ENCODE measurements at places on chromosomes 1 and 21. TPM values are rescaled to one million over a fixed set of nuclear protein-coding genes. Genes with fewer than 3 reads are reported as not detected.

GRCh38 chr1:37128091-37128490, 93.8 kb upstream of the GRIK3 start:
- no peak for DNase-seq

- no peak for DNase-seq
These were observed 22.9 kb downstream of the CBR1 start for GRCh38 chr21:36092681-36093080.

- DNase-seq: no peak
These were observed 7.6 kb downstream of the DNMT3L start for GRCh38 chr21:44253832-44254710.

DNA sequence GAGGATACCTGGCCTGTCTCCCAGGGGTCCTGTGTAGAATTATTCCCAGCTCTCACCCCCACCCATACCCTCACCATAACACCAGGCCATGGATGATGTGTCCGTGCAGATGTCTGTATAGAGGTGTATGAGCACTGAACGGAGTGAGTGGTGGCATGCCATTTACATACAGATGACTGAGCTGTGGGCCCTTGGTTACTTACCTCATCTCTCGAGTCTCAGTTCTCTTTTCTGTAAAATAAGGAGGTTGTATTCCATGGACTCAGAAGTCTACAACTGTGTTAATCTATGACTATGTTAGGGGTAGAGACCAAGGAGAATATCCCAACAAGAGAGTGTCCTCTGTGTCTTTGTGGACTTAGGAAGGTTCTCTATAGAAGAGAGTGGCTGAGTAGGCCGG, 65.6 kb upstream of the CD1D start:
- no peak for DNase-seq

DNA sequence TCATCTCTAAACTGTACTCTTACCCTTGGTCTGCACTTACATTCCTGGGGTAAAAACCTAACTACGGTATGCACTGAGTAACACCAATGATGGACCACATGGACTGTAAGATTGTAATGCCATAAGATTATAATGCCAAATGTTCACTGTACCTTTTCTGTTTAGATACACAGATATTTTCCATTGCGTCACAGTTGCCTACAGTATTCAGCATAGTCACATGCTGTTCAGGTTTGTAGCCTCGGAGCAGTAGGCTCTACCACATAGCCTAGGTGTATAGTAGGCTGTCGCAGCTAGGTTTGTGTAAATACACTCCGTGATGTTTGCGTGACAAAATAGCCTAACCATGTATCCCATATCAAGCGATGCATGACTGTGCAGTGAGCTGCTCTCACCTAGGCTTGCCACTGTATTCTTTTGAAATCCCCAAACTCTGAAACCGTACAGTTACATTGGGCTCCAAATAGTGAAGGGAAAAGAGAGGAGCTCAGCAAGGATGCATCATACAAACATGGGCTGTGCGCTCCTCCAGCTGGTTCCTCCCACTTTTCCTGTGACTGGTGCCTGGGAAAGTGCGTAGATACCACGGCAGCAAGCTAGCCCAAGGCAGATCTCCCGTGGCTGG, 35.2 kb downstream of the CFAP57 start:
- no peak for DNase-seq

DNA sequence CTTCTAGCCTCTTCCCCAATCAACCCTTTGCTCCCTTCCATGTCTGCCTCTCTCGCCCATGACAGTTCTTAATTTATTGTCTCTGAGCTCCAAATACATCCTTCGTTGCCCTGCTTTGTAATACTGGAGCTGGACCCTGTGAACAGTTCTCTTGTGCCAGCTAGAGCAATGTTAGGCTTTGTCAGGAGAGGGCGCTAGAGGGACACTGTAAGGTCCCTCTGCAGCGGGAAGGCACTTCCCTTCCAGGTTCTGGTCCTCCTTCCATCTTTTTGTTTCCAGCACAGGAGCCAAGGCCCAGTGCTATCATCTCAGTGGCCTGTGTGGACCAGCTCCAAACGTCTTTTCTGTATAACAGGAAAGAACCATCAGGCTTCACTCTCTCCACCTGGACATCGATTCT, 95.9 kb downstream of the PTPRU start:
- DNase-seq: peak; percentile 49

DNA sequence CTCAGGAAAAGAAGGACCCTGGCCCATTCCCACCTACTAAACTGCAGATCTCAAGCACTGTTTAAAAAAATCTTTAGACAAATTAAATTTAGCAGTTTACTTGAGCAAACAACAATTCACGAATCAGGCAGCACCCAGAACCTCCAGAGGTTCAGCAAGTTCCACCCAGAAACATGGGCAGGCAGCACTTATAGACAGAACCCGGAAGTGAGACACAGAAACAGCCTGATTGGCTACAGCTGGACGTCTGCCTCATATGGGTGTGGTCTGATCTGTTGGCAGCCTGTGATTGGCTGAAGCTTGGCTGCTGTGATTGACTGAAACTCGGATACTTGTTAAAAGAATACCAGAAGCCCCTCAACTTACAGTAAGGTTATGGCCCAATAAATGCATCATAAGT, 34.7 kb upstream of the COL6A2 start:
- DNase-seq: peak; percentile 6

- no peak for DNase-seq
These were observed 196.4 kb downstream of the KAZN start for GRCh38 chr1:14794906-14795305.

DNA sequence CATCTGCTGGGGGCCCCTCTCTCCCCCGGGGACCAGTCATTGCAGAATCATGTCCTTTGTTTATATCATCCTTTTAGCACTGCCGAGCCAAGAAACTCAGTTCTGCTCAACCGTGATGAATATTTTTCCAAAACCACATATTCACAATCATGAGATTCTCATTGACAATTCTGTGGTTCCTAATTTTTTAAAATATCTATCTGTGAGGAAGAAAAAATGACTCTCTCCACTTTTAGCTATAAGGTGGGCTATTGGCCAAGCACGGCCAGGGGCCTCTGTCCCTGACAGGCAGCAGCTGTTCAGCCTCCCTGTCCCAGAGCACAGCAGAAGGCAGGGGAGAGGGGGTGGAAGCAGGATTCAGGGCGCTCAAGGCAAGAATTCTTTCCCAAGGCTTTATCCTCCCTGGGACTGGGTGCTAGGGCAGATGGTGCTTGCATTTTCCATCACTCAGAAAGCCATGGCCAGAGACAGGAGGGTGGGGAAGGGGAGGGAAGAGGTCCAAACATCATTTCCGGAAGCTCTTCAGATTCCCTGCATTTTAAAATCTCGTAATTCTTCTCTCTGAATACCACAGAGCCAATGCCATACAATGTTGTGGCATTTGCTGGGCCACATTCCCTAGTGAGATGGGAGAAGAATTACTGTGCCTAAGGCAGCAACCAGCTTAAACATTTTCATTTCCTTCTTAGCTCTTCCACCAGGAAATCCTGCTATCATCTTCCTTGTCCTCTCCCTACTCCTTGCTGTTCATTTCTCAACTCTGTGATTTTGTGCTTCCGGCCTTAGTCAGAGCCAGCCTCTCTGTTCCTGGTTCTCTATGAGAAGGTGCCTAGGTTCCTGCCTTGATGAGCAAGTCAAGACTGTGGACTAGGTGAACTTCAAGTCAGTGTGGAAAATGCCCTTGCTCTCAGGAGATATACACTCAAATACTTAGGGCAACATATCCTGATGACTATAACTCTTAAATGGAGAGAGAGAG, 60.3 kb downstream of the KCNJ6 start:
- no peak for DNase-seq

- no peak for DNase-seq
These were observed 14.8 kb upstream of the KCNE2 start for GRCh38 chr21:34348890-34349519.

DNA sequence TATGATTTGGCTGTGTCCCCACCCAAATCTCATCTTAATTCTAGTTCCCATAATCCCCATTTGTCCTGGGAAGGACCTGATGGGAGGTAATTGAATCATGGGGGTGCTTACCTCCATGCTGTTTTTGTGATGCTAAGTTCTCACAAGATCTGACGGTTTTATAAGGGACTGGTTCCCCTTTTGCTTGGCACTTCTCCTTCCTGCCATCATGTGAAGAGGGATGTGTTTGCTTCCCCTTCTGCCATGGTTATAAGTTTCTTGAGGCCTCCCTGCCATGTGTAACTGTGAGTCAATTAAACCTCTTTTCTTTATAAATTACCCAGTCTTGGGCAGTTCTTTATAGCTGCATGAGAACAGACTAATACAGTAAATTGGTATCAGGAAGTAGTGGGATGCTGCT, 114.1 kb downstream of the ZNF648 start:
- DNase-seq: no peak

GRCh38 chr1:230407351-230407750, 18.8 kb downstream of the PGBD5 start:
- peak; percentile 74 for DNase-seq

GRCh38 chr1:221693087-221693486, 48.8 kb downstream of the DUSP10 start:
- no peak for DNase-seq

- no peak for DNase-seq
These were observed 196.3 kb downstream of the SDCCAG8 start for GRCh38 chr1:243452092-243452491.

DNA sequence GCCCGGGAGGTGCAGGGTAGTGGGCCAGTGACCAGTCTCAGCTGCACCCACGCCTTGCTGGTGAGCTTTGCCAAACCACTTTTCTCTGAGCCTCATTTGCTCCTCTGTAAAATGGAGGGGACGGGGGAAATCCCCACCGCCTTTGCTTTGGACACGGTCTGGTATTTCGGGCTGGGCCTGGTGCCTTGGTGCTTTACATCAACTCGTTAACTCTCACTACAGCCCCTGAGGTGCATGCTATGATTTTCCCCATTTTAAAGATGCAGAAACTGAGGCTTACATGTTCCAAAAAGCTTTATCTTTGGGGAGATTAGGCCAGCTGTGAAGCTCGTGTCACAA, 116.1 kb upstream of the RUNX3 start:
- DNase-seq: no peak

GRCh38 chr1:55519937-55520683, 304.9 kb upstream of the USP24 start:
- DNase-seq: no peak

DNA sequence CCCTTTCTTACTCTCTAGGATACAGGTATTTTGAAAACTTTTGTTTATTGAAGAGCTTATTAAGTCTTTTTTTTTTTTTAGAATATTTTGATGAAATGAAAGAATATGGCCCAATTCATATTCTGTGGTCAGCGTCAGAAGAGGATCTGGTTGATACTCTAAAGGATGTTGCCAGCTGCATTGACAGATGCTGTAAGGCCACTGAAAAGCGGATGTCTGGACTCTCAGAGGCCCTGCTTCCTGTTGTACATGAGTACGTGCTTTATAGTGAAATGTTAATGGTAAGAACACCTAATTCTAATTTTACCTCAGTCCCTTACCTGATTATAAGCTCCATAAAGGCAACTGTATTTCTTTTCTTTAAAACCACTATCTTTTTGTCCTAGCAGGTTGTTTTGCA, 37.1 kb downstream of the SNX7 start:
- no peak for DNase-seq

DNA sequence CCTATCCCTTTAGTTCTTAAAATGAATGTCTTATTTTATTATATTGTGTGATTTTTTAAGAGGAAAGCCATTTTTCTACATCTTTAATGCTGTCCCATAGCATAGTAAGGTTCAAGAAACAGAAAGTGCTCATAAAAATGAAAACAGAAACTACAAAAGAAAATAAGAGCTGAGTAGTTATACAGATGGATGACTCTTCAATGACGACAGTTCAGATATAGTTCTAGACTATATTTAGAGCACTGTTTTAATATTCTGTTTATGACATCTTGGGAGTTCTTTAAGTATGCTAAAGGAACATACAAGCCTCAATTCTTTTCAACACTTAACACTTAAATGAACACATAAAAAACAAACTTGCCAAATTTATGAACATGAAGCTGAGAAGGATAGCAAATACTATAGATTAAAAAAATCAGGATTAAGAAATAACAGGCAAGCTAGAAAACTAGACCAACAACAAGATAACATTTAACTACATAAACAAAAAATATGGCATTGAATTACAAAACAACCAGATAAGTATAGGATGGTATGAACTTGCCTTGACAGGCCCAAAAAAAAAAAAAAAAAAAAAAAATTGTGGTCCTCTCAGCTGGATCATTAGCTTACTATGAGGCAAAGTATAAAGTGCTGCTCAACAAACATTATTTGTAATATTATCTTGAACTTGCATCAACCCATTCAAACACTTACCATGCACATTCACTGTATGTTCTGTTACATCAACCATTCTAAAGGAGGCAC, 87.9 kb downstream of the ZZZ3 start:
- no peak for DNase-seq

DNA sequence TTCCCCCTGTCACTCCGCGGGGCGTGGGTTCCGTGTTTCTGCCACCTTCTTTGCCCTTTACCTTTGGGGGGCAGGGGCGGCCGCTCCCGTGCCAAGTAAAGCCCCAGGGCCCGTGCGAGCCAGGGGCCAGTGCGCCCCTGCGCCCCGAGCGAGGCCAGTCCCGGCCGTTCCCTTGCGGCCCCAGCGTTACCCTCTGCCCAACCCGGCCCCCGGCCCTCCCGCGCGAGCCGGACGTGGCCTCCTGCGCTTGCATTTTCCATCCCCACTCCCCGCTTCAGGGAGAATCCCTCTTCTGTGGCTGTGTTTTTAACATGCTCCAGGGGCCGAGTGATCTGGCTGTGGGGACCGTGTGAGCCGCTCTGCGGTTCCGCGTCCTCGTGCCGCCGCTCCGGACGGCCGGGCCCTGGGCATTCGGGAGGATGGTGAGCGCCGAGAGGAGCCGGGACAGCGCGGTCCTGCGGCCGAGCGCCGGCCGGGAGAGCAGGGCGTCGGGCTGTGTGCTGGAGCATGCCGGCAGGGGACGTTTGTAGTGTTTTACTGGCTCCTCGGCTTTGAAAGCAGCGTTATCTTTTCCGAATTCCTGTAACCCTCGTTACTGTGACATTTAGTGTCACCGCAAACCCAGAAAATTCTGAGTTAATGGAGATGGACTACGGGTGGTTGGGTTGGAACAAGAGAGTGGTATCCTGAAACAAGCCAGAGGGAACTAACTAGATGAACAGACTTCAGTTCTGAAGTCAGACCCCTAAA, 1.0 kb downstream of the GALNT2 start:
- DNase-seq: peak; percentile 67

DNA sequence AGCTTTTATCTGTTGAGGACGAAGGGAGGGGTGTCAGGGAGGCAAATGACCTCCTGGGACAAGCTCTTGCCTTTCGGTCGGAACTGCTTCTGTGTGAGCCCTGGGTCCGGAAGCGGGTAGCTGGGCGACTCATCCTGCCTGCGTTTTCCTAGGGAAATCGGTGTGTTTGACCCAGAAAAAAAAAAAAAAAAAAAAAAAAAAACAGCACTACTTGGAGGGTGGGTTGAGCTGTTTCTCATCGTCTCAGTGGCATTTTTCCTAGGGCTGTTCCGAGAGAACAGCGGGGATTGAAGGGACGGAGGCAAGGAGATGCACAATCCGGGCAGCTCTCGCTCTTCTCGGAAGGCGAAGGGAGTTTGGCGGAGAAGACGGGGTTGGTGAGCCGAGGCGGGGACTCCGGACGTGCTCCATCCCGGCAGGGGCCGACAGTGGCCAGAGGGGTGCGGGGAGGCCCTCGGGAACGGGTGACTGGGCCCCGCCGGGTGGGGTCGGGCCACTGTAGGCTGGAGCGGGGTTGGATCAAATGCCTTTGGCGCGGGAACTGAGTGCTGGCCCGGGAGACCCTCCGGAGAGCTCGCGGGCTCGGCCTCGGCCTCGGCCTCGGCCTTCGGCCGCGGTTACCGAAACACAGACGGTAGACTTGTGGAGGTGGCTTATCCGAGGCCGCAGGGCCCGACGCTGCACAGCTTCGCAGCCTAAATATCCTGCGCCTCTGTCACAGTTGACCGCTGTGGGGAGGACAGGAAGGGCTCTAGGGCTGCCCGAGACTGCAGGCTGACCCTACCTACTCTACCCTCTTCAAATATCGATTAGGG, 2.4 kb upstream of the BARHL2 start:
- DNase-seq: no peak

Gene LAMC2
- 2.0 TPM for polyA plus RNA-seq

Gene AK5
- 0.23 TPM for polyA plus RNA-seq

Data from stomach (tissue), 19 donors.